ENCODE measurements at places on chromosomes 7 and 10. TPM values are rescaled to one million over a fixed set of nuclear protein-coding genes. Genes with fewer than 3 reads are reported as not detected.

DNA sequence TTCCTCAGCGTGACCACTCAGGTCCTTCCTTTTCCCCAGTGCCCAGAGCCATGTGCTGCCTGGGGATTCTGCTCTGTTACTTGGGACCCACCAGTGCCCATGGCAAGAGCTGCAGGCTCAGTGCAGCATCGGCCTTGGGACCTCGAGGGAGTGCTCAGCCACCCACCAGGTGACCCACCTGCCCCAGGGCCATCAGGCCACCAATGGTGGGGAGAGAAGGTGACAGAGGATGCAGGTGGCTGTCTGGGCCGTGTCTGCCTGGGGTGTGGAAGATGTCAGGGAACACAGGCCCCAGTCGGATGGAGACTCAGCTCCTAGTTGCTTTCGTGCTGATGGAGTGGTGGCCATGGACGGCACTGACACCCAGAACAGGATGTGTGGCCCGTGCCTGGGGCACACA, 104.7 kb upstream of the FAM20C start:
- no peak for DNase-seq

DNA sequence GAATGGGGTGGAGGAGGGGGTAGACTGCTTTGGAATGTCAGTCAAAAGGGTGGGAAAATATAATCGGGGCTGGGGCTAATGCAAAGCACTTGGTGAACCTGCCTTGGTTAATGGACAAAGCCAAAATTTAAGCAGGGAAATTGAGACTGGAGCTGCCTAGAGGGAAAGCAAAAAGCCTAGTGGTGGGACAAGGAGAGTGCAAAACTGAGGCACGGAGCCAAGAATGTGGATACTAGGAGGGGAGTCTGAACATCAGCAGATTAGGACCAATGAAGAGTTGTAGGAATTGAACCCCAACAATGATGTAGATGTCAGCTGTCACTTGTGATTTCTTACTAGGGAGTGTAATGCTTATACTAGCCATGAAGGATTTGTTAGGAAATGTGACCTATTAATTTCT, 195.9 kb downstream of the MDFIC start:
- no peak for DNase-seq

DNA sequence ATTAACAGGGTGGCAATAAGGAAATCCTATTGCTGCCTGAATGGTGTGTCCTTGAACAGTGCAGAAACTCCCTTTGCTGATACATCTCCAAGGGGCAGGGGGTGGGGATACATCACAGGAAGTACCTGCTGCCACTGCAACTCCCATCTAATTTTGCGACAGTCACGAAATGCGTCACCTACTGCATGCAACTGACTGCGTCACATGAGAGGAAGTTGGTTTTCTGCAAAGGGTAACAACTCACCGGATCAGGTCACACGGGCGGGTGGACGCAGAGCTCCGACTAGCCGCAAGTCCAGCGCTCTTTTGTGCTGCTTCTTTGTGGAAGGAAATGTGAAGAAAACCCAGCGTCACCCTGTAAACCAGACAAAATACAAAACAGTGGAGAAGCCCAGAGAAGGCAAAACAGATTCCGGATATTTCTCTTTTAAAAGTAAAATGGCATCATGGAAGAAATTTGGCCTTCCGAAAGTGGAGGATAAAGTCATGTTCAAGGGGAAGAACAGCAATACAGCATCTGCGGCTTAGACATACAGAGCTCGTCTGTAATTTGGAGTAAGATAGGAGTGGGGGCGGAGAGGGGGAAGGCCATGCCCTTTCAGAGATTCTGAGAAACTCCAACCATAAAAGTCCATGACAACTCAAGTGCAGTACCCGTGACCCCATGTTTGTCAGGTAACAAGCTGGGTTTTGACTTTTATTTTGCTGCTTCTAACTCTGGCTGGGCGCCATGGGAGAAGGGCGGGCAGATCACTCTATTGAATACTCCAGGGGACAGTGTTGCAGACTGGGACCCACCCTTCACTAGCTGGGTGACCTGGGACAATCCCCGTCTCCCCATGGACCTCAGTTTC, 32.3 kb upstream of the PLEKHS1 start:
- no peak for DNase-seq

GRCh38 chr10:110584006-110584405, 16.5 kb downstream of the SMC3 start:
- no peak for DNase-seq

GRCh38 chr10:122957474-122957873, 3.4 kb upstream of the C10orf88 start:
- DNase-seq: no peak

DNA sequence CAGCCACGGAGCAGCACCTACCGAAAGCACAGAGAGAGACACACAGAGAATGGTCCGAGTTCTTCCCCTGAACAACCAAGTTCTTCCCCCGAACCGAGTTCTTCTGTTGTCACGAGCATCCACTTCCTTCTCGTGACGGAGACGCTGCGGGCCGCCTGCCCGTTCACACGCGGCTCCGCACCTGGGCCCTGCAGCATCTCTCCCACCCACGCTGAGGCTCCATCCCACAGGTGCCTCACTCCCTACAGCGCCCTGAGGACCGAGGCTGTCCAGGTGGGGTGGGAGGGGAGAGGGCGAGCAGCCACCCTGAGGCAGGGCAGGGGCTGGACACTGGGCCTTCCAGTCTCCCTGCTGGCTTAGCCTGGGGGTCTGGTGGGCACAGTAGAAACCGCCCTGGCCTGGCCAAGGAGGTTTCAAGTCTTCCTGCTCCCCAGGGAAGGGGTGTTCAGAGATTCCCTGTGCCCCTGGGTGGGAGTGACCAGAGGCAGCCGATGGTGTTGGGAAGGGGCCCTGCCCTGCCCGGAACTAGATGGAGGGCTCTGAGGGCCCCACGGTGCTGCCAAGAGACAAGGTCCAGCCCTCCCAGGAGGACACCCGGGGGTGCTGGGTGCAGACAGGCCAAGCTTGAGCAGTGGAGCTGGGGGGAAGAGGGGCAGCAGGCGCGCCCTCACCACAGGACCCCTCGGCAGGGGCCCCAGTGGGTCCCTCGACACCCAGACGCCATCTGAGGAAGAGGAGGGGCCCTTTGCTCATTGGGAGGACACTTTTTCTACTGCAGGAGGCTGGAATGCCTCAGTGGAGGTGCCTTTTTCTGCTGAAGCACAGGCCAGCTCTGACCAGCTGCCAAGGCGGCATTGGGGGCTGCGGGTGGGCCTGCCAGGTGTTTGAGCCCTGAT, 5.2 kb upstream of the NKX6-2 start:
- no peak for DNase-seq

DNA sequence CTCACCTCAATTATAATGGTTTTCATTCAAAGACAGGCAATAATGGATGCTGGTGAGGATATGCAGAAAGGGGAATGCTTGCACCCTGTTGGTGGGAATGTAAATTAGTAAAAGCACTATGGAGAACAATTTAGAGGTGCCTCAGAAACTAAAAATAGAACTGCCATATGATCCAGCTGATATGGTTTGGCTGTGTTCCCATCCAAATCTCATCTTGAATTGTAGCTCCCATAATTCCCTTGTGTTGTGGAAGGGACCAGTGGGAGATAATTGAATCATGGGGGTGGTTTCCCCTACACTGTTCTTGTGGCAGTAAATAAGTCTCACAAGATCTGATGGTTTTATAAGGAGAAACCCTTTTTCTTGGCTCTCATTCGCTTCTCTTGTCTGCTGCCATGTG, 87.7 kb downstream of the TES start:
- no peak for DNase-seq

DNA sequence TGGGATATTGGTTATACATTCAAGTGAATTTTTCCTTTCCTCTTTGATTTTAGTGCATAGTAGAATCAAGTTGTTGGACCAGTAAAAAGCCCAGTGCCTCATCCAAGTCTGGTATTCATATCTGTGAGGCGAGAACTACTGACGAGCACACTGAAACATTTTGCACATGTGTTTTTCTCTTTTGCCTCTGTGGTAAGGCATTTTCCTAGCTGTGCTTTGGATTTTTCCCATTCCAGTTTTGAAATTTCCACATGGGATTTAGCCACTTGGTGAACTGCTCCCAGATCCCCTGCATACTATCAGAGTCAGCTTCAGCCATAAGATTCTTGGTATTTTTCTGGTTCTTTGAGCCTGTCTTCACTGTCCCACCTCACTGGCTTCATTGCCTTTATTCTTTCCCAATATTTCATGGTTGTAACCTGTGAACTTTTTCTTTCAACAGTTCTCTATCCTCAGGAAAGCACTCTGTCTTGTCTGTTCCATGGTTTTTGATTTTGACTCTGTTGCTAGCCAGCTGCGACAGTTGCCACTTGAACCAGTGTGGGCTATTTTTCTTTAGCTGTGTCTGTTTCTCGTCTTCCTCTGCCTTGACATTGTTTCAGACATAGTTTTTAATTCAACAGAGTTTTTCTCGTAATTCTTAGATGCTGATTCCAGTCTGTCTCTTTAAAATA, 239.0 kb downstream of the REEP3 start:
- peak; percentile 26 for DNase-seq

DNA sequence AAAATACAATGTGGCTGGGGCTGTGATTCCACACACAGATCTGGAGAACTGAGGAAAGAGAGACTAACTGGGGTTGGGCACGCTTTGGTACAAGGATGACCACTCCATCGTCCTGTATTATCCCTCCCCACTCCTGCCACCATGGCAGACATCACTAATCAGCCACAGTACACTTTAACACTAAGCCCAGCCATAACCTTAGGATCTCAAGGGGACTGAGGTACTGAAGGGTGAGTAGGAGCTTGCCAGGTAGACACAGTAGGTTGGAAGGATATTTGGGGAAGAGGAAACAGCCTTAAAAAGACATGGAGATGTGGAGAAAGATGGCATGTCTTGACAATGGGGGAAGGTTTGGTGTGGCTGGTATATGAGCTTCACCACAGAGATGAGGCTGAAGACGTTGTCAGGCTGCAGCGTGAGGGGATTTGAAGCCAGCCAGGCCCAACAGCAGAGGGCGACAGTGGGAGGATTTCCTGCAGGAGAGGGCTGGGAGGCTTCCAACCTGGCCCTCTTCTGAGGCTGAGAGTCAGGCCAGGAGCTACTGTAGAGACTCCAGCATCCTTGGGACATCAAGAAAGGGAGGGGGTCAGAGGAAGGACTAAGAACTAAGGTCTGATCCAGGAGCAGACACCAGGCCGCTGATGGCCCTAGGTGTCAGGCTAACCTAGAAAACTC, 58.6 kb upstream of the COL13A1 start:
- DNase-seq: no peak

DNA sequence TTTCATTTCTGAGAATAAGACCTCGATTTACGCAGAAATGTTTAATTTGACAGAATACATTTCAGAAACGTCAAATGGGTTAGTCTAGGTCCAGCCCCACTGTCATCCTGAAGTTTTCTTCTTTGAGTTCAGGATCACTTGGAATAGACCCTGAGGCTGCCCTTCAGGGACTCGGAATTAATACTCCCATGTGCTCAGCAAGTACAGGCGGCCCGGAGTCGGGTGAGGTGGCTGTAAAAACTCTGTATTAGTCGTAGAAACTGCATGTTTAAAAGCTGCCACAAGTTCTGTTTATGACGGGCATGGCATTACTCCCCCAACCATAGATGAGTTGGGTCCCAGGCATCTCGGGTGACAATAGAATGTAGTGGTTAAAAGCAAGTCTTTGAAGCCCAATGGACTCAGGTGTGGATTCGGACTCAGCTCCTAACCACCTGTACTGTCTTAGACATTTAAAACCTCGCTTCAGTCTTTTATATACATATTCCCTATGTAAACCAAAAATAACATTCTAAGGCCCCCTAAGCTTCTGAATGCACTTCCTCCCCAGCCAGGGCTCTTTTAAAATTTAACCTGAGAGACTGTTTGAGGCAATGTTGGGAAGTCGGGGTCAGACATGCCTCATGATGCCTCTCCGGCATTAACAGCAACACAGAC, 216.3 kb downstream of the ADARB2 start:
- DNase-seq: no peak

- DNase-seq: no peak
Observed at GRCh38 chr7:43204081-43204480, 91.6 kb downstream of the HECW1 start.

DNA sequence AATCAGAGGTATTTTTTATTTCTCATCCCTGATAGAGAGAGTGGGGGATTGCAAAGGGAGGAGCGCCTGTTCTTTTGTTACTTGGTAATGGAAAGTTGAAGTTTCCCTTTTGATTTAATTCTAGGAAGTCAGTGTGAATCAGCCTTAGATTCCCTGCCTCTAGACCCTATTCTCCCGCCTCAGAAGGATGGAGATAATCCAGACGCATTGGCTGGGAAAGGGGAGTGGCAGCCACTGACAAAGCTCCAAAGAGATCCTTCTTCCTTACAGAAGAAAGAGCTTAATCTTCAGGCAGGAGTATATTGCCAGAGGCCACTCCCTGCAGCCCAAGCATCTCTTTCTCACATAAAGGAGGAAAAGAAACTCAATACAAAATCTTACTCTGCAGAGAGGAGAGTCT, 122.3 kb upstream of the GALNT17 start:
- no peak for DNase-seq

DNA sequence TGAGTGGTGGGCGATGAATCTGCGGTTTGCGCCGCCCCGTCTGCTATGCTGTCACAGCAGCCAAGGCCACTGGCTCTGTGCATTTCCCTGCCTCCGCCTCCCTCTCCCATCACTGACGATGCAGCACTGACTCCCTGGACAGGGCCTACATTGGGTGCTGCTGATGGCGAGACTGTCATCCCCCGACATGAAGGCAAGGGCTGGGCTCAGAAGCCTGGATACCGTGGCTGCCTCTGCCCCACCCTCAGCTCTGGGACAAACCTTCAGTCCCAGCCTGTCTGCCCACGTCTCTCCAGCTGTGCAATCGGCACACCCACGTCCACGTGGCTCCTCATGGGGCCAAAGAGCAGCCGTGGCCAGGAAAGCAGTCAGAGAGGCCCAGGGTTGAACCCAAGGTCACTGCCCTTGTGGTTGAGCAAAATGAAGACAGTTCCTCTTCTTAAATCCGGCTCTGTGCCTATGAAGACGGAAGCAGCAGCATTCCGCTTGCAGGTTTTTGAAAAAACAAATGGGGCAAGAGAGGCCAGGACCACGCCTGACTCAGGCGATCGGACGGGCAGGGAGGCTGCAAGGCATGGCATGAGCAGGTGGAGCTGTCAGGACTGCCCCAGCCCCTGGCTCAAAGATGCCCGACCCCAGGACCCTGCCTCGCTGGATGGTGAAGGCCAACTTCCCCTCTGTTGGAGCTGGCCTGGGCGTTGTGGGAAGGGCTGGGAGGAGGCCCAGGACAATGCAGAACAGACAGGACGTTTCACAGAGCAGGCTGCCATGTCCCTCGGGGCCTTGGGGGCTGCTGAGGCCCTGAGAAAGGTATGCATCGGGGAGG, 517.5 kb downstream of the DNAJB6 start:
- peak; percentile 92 for DNase-seq

GRCh38 chr10:3292636-3293035, 120.1 kb upstream of the PITRM1 start:
- no peak for DNase-seq

Gene HKDC1
- 0.12 TPM for total RNA-seq

Gene PIP
- 591 TPM for total RNA-seq

Gene CLDN3
- total RNA-seq: 22.8 TPM

Gene CRHR2
- total RNA-seq: 0.45 TPM

Gene AGR2
- 1.9 TPM for total RNA-seq

Gene ANKRD2
- total RNA-seq: 5.5 TPM

Gene SUN3
- total RNA-seq: not detected

Gene GPR85
- 0.17 TPM for total RNA-seq

Gene IL15RA
- total RNA-seq: 9.3 TPM

Gene CLCN1
- not detected for total RNA-seq
